Ovary (tissue), 10 donors: ENCODE measurements at places on chromosomes 2 and 18.

GRCh38 chr2:155178921-155179320, 480.4 kb downstream of the KCNJ3 start:
- no peak for DNase-seq

DNA sequence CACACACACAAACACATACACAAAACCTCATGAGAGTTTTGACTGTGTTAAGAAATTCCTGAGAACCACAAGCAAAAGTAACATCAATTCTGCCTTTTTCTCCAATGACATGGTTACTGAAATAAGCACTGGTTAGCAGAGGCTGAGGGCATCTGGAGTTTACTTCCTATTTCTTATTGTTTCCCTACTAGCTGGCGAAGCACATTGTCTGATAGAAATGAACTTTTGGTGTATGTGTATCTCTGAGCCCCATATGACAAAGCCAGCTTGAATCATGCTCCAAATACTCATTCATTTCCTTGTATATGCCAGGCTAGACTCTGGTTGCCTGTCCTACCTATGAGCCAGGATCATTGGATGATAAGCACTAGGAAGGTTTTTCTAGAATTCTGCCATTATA, 203.1 kb downstream of the NCKAP5 start:
- DNase-seq = no peak

DNA sequence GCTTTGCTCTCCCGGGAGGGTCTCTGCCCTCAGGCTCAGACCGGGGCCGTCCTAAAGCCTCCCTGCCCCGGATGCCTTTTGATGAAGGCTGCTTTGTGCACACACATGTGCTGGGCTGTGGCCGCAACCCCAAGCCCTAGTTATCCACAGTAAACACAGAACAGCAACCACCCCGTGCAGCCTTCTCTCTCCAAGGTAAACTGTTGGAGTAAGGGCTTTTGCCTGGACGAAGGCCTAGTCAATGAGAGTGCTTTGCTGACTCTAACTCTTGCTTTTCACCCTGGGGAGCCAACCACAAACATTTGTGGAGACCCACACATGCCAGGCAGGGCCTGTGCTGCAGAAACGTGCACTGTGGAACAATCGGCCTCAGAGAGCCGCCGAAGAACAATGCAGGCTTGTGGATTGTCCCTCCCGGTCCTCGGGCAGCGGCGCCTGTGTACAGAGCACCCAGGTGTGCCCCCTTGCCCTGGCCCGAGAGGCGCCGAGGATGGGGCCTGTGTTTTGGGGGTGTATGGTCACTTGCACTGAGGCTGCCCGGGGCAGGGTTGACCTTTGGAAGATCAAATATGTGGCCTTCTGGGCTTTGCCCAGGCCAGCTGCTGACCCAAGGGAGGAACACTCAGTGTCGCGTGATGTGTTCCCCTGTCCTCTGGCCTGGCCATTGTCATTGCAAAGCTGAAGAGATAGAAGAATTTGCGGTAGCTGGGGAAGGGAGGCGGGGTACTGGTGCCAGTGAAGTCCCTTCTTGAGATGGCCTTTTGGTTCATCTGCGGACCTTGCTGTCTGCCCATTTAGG, 37.0 kb downstream of the CTIF start:
- DNase-seq = no peak

- DNase-seq = no peak
These were observed 85.0 kb upstream of the PPP1CB start for GRCh38 chr2:28666496-28667184.

DNA sequence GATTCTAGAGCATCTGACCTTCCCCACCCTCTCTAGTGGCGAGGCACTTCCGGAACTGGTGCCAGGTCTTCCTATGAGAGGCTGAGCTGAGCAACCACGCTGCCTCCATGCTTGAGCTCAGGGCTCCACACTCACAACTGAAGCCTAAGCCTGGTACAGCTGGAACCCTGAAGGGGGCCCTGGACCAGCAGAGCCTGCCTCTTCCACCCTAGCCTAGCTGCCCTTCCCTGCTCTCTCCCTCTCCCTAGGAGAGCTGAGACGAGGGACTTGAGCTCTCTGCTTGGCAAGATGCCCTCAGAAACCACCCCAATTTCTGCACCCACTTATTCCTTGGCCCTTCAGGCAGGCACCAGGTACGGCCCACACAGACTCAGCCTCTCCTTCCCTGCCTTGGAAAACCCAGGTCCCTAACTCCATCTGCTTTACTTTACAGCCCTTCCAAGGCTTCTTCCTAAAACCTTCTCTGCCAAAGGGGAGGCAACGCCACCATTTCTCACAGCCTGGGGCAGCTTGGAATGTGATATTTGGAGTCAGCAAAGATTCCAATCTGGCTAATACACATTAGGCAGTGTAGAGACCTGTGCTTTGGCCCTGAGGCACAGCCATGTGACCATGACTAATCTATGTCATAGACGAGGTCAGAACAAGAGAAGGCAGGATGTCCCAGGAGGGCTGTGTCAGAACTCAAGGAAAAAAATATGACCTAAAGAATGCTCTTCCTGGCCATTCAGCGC, 18.8 kb downstream of the COX7A2L start:
- no peak for DNase-seq

DNA sequence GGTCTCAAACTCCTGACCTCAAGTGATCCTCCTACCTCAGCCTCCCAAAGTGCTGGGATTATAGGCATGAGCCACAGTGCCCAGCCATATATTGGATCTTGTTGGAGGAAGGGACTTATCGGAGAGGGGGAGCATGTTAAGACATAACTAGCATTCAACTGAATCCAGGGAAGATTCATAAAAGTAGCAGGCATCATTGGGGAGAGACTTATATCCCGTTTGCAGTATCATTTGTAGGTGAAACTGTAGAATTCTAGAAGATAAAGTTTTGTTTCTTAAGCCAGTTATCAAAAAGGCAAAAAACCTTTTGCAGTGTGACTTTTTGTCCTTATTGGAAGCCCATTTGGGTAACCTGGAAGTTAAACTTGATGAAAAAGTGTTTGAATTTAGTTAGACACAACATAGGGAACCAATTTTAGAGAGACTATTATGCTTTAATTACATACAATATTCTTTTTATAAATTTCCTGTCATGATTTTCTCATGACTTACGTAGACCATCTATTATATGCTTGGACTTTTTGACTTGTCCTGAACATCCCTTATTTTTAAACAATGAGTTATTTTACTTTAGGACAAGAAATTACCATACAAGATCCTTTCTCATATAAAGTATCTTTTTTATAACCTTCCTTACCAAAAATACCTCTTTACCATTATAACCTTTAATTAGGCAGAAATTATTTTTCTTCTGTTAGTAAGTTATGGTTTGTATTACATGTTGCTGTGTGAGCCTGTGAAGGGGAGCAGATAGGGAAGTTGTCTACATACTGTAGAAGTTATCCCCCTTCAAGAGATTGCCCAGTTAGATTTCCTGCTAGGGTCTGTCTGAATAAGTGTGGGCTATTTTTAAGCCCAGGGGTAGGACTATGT, 20.3 kb downstream of the RAB3GAP1 start:
- DNase-seq = no peak

DNA sequence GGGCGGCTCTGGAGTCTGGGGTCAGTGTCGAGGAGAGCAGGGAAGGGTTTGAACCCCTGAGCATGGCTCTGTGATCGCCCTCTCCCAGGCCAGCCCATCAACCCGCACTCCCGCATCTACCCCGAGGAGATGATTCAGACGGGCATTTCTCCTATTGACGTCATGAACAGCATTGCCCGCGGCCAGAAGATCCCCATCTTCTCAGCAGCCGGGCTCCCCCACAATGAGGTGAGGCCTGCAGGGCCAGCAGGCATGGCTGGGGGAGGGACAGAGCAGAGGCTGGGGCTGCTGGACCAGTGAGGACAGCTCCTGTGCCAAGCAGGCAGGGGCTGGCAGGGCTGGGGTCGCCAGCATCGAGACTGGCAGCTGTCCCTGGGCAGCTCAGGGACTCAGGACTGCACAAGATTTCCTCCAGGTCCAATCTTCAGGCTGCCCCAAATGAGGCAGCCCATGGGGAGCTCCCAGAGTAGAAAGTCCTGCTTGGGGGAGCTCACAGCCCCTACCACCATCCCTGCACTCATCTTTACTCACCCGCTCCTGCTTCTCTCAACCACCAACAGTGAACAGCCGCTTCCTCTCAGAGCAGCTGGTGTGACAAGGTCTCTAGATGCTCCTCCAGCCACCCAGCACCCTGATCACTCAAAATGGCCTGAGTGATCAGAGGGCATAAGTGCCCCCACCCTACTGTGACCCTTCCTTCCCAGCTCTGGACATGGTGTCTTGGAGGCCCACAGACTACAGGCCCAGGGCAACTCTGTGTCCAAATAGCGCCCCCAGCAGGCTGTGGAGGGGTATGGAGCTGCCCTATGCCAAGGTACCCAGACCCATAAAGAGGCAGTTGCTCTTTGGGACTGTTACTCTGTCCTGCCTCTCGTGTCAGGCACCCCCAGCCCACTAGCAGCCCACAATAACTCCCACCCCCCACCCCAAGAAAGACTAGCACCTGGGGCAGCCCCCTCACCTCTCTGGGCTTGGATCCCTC, 18.3 kb upstream of the ANKRD53 start:
- DNase-seq = no peak

DNA sequence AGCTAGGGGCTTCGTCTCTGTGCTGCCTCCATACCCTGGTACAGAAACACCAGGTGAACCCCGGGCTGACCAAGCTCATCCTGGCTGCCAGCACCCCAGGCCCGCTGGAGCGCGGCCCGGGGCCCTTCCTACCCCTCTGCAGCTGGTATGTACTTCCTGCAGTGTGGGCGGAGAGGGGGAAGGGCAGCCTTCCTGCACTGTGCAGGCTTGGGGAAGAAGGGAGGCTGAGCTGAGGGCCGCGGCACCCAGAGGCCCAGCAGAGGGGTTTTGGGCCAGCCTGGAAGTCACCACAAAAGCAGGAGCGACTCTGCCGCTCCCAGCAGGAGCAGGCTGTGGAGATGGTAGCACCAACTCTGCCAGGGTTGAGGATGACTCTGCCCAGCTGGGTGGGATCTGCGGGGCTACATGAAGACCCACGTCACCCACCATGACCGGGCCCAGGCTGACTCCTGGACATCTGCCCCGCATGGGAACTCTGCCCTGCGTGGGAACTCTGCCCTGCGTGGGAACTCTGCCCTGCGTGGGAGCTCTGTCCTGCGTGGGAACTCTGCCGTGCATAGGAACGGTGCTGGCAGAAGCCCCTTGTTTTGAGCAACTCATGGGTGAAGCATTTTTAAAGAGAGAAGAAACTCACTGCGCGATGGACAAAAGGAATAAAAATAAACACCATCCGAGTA, 273.3 kb downstream of the NDUFA10 start:
- DNase-seq = no peak

DNA sequence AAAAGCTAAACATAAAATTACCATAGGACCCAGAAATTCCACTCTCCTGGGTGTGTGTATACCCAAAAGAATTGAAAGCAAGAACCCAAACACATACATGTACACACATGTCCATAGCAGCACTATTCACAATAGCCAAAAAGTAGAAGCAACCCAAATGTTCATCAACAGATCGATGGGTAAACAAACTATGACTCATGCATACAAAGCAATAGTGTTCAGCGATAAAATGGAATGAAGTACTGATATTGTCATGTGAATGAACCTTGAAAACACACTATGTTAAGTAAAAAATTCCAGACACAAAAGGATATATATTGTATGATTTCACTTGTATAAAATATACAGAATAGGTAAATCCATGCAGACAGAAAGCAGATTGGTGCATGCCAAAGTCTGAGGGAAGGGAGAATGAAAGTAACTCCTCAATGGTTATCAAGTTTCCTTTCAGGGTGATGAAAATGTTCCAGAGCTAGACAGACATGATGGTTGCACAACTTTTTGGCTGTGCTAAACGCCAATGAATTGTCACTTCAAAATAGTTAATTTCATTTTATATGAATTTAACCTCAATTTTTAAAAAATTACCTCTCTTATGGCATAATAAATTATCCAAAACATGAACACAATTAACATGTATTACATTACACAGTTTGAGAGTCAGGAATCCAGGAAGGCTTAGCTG, 35.5 kb downstream of the GKN2 start:
- no peak for DNase-seq

GRCh38 chr2:68730828-68731227, 3.8 kb upstream of the ARHGAP25 start:
- no peak for DNase-seq

DNA sequence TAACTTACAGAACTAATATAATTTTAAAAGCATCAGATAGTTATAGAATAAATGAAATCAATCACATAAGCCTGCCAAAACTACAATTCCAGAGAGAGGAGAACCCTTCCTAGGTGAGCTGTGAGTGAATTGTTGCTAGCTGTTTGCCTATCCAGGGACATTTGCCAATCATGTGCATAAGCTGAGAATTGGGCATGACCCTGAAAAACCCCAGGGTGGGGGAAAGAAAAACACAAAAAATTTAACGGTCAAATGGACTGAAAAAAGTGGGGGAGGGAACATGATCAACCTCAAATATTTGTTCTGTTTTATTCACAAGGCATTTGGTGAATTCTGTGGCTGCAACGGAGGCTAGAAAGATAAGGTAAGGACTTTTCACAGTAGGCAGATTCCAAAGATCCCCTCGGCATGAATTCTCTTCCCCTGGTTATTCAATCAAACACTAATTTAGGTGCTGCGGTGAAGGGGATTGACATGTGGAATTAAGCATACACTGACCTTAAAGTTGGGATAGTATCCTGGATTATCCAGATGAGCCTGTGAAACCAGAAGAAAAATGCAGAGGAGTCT, 203.9 kb upstream of the RGPD4 start:
- DNase-seq = no peak

GRCh38 chr2:183112577-183112976, 11.7 kb upstream of the NUP35 start:
- DNase-seq = no peak

GRCh38 chr18:1539276-1539675, 634.6 kb downstream of the ADCYAP1 start:
- no peak for DNase-seq

- no peak for DNase-seq
These were observed 97.8 kb downstream of the VSNL1 start for GRCh38 chr2:17638196-17638743.

- no peak for DNase-seq
These were observed 31.5 kb downstream of the SESTD1 start for GRCh38 chr2:179233083-179233490.

DNA sequence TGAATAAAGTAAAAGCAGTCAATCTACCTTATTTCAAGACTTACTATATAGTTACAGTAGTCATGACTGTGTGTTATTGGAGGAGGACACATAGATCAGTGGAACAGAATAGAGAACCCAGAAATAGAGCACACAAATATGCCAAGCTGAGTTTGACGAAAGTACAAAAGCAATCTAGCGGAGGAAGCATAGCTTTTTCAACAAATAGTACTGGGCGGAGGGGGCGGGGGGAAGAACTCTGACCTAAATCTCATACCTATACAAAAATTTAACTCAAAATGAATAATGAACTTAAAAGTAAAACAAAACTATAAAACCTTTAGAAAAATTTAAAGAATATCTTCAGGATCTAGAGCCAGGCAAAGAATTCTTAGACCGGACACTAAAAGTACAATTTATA, 139.1 kb downstream of the AGPS start:
- no peak for DNase-seq

GRCh38 chr2:42878581-42878980, 86.2 kb upstream of the HAAO start:
- DNase-seq = no peak
